Fibroblast of skin of back (primary cell): ENCODE measurements at places on chromosomes 6 and 20.
A peak's percentile ranks its signal among the peaks of the same experiment; 100 is the strongest.

GRCh38 chr6:111536910-111537527, 54.0 kb upstream of the REV3L start:
- DNase-seq, result no peak

- no peak for DNase-seq
These were observed 315.4 kb downstream of the SAMD5 start for GRCh38 chr6:147823936-147824335.

DNA sequence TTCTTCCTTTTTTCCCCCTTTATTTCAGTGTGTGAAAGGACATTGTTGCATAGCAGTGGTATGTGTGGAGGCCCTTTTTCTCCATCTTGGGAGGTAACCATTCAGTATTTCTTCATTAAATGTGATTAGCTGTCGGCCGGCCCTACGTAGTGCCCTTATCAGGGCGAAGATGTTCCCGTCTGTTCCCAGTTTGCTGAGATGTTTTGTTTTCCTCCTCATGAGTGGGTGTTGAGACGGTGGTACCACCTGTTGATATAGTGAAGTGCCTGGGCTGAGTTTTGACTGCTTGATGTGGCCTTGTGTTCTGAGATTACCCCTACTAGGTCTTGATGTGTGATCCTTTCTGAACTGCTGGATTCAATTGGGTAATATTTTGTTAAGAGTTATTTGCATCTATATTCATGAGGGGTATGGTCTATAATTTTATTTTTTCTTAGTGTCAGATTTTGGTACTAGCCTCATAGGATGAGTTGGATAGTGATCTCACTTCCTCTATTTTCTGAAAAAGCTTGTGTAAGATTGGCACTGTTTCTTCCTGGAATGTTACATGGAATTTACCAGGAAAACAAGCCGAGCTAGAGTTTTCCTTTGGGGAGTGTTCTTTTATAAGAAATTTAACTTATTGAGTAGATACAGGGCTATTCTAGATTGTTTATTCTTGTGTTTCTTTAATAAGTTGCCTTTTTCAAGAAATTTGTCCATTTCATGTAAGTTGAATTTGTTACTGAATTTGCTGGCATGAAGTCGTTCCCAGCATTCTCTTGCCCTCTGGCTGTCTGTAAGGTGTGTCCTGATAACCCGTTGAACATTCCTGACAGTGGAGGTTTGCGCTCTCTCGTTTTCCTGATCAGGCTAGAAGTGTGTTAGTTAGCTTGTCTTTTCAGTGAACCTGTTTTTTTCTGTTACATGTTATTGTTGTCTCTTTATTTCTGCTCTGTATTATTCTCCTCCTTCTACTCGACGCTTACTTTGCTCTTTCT, 4.3 kb downstream of the MTG2 start:
- DNase-seq, result peak; percentile 37

DNA sequence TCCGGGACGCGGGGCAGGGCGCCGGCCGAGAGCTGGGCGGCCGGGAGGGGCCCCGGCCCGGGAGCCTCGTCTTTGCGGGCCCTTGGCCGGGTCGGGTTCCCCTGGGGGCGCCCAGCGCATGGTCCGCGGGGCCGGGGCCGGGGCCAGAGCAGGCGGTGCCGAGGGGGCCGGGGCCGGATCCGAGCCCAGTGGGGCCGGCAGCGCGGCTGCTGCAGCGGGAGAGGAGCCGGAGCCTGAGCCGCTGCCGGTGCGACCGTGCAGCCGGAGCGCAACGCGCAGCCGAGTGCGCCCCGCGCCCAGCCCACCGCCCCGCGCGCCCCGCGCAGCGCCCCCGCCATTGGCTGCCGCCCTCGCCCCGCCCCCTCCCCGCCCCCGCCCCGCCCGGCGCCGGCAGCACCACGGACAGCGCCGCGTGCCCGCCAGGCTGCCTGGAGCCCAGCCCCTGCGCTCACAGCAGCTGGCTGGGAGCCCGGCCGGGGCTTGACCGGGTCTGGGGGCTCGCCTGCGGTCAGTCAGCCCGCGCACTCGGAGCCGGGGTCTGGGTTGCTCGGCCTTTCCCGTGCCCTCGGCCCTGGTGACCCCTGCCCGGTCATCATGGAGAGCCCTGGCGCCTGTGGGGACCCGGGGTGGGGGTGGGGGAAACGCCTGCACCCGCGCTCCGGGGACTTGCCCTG, at the start of gene HRH3:
Gene HRH3, minus strand, starts transcription at position 287 of the 674 bp plus-strand sequence. CDS start 308 bp downstream, outside the sequence.
- peak; percentile 27 for DNase-seq

DNA sequence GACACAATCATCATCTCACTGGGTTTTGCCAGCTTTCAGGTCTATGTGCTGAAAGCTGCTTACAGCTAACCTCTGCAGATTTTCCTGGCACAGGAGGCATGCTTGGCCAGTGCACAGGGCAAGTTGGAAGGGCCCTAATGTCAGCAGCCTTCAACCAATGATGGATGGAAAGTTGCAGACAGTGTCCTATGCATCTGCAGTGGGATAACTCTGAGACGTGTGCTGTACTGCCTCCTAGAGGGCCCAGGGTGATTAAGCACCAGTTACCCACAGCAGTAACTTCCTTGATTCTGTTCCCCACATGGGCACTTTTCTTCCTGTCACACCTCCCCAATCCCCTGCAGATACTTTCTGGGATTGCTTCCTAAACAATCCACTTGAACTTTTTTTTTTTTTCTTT, 38.6 kb downstream of the OVOL2 start:
- no peak for DNase-seq

DNA sequence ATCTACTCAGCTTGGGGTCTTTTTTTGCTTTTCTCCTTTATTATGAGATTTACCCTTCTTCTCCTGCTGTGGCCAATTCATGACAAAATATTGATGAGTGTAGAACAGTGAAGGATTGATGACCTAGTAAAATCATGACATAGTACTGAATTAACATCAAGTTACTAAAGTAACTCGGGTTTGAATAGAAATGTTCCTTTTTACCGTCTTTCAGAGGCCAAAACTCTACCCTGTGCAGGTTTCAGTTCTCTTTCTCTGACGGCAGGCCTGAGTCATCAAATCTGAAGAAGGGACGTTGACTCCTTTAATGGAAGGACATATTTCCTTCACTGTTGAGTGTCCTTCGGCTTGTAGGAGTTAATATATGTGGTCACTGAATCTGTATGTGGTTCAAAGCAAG, 80.7 kb downstream of the RREB1 start:
- DNase-seq, result no peak

DNA sequence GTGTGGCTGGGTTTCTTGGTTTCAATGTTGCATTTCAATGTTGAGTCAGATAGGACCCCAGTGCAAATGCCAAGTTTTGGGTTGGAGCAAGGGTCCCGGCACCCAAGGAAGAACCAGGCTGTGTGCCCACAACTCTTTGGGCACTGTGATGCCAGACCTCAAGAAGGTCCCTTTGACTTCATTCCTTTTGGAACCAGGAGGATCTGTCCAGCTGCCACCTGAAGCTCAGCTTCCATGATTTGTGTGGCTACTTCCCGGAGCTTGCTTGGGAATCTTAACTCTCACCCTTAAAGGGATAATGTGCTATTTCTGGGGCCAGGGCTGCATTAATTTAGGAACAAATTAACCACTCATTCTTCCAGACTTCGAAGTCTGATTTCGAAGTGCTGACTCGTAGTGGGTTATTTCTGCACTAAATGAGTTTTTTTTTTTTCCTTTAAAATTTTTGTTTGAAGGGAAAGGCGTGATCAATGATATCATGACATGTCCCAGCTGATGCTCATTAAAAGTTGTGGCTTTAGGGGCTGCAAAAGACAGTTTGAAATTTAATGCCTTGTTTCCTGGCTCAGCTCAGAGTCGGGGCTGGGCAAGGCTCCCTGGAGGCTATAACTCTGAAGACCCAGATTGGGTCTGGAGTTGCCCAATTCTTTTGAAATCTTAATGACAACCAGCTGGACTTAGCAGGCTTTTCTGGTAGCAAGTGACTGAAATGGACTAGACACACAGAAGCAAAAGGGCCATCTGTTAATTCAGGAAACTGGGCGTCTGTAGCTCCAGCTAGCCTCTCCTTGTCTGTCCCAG, 24.0 kb upstream of the PHACTR3 start:
- DNase-seq, result no peak

DNA sequence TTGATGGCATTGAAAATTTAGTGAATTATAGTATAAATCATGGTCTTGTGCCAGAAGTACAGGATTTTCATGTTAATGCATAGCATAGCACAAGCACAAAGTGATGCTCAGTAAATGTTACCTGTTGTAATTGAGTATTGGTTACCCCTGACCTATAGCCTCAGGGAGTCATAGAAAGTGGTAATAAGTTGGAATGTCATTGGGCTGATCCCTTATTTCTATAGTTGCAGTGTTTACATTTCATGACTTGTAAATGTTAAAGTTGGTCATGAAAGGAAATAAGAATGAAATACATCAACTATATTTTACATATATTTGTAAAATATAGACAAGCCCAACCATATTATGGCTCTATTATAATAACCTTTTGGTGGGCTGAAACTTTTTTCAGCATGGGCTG, 7.0 kb downstream of the RWDD1 start:
- DNase-seq, result no peak

GRCh38 chr20:13928901-13929300, 61.5 kb downstream of the SEL1L2 start:
- DNase-seq, result no peak

DNA sequence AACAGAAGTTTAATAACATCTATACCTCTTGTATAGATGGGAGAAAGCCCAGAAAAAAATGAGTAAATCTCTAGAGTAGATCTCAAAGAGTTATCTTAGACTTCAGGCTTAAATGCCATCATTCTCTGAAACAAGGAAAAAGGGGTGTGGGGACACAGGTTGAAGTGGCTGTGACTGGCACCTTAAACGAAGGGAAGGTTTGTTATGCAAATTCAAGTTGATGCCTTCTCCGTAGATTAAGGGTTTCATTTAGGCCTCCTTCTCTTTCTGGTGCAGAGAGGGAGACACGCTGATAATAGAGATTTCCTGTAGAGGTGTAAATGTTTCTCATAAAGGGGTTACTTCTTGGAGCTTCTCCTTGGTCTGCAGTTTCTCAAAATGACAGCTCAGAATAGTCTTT, 252.1 kb downstream of the CD83 start:
- DNase-seq, result no peak

GRCh38 chr6:159980474-159980873, 11.6 kb downstream of the IGF2R start:
- DNase-seq, result no peak

DNA sequence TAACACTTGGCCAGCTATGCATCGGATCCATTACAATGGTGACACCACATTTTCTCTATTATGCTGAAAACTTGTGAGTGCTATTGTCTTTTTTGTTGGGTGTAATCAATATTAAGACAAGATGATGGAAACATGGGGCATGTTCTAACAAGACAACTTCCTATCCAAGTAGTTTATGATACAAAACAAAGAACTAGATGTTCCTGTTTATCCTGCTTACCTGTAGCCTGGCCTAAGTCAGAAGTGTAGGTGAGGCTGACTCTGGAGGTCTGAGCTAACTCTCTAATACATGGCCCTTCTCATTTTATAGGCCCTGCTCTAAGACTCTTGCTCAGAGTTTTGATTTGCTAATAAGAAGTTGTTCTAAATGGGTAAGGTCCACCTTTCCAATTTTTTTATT, 242.4 kb upstream of the STXBP5 start:
- DNase-seq, result no peak

GRCh38 chr20:40688129-40689099, 622 bp downstream of the MAFB start:
- no peak for DNase-seq

- DNase-seq, result no peak
These were observed 122.0 kb upstream of the KCNK16 start for GRCh38 chr6:39444479-39445019.

DNA sequence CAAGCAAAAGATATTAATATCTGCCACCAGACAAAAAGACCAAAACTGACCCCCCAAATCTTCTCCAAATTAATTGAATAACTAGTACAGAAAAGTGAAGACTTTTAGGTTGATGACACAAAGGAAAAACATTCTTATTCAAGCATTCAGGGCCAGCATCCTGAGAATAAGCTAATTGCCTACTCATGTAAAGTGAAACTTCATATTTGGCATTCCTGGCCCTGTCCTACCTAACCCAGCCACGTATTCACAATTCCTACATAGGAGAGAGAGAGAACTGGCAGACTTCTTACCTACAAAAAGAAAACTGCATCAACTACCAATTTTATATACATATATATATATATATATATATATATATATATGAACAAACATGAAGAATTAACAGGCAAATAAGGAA, 4.9 kb upstream of the ASCC3 start:
- DNase-seq, result peak; percentile 66

DNA sequence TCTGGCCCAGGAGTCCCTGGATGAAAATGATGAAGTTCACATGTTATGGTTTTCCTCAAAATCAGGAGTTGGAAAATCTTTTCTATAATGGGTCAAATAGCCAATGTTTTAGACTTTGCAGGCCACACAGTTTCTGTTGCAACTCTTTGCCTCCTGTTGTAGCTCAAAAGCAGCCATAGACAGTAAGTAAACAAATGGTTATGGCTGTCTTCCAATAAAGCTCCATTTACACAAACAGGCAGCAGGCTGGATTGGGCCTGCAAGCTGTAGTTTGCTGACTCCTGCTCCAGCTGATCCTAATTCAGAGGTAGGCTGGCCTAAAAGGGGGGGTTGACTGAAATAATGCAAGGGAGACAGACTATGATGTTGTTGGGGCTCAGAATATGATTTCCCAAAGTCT, 33.0 kb downstream of the METTL24 start:
- DNase-seq, result no peak

DNA sequence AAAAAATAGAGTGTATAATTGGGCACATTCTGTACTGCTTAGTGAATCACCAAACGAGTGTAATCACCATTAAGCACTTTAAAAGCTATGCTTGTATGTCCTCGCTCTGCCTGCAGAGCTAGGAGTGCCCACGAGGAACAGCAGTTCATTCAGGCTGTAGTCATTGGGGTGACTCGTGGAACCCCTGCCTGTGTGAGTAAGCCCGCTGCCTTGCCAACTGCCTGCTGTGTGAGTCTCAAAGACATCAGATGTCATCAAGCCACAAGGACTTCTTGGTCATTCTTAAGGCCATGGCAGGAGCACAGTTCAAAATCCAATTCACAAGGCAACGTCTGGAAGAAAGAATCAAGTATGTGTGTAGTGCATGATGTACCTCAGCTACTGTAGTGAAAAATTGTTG, 60.4 kb downstream of the FOXO3 start:
- peak; percentile 81 for DNase-seq

DNA sequence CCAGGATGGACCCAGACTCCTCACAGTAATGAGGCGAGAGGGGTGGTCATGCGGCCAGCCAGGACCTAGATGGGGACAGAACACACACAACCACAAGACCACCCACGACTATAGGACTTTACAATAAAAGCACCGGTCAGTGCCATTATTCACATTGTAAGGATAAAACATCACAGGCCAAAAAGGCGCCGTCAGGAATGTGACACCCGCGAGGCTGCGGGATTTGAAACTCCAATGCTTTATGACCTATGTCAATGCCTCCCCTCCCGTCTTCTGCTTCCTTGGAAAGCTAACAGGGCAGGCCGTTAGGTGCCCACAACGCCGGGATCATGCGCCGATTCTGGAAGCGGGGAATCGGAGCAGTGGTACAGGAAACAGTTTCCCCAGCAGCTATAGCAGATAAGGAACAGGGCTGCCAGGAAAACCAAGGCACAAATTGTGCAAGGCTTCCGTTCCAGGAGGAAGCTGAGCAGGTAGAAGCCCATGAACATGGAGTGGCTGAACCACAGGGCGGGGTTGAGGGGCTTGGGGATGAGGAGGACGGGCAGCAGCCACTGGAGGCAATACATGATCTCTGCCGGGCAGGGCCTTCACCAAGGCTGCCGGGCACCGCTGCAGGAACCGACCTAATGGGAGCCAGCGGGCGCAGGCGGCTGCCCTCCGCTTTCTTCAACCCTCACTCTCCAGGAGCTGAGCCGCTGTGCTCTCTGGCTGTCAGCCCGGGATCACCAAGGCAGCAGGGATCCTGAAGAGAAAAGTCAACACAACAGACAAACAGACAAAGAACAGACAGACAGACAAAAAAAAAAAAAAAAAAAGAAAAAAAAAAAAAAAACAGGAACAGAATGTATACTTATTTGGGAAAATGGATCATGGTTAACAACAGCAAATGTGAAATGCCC, 2.2 kb upstream of the NNAT start:
- DNase-seq, result no peak
